ENCODE measurements at places on chromosomes 5 and 9.
A peak's percentile ranks its signal among the peaks of the same experiment; 100 is the strongest.

GRCh38 chr5:128645581-128645980 lies 107.5 kb upstream of the FBN2 start:
- no peak for DNase-seq

DNA sequence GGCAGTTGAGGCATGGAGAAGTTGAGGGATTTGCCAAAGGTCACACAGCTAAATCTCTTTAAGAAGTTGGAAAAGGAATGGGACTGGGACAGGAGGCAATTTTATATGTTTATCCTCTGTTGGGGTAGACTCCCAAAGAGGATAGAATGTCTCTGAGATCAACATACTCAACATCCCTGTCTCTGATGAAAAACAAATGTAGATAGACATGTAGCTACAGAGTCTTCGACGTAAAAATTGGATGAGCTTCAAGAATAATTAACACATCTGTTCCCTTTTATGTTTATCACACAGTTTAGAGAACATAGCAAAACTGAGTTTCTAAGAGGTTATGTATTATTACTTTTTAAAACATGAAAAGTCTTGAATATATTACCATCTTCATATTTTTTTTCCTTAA lies 204.6 kb upstream of the CD180 start:
- no peak for DNase-seq

DNA sequence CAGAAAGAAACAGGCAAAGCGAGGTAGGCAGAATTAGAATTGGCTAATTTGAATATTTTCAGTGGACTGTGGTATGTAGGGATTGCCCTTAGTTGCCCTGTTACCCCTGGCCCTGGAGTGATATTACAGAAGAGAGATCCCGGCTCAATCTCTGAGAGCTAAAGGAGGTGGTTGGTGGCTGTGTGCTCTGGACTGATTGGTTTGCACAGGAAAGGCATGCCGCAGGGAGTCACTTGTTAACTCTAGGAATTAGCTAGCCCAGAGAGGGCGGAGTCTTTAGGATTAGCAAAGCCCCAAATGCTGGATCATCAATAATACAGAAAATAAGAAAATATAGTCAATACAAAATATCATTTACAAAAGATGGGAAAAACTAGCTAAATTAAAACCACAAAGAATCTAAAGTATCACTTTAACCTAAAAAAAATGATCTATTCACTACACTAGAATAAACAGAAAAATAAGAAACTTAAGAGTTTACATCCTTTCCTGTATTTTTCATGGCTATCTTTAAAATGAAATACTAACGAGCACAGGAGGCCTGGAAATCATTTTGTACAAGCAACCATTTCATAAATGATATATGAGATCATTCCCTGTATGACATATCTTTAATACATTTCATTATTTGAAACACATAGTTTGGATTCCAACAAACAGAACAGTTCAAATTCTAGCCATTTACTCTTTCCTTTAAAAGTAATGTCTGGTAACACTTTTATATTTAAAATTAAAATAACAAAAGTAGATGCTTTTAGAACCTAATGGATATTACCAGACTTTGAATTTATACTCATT lies 71.1 kb downstream of the GNAQ start:
- no peak for DNase-seq

- no peak for DNase-seq
These were observed 44.8 kb upstream of the SNAPC3 start for GRCh38 chr9:15377625-15378540.

GRCh38 chr9:132114102-132114707 lies 34.5 kb upstream of the MED27 start:
- DNase-seq, result peak; percentile 45

- DNase-seq, result no peak
These were observed 148.5 kb upstream of the GRAMD2B start for GRCh38 chr5:126274763-126275125.

DNA sequence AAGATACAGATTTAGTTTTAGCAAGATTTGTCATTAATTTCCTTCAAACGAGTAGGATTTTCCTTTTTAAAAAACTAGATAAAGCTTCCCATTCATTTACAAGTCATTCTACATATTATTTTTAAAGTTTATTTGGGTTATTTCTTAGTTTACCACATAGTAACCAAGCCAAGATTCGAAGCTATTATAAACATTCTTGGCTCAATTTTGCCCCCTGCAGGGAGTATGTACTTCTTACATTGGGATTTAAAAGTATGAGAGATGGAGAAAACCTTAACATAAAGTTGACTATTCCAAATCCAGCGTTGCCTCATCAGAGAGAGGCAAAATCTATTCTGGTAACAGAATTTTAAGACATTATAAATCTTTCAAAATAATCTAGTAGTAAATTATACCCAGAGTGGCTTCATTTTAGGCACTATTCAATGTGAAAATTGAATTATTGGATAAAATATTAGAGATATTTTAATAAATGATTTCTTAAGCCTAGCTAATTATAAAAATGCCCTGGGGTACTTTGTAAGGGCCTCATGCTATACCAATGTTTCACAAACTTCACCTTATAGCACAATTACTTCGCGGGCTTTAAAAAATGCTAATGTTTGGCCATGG lies 39.1 kb downstream of the FBN2 start:
- DNase-seq, result peak; percentile 15

GRCh38 chr5:89281766-89282553 lies 399.0 kb upstream of the MEF2C start:
- DNase-seq, result no peak

- no peak for DNase-seq
These were observed 115.0 kb downstream of the PIK3R1 start for GRCh38 chr5:68330574-68330973.

DNA sequence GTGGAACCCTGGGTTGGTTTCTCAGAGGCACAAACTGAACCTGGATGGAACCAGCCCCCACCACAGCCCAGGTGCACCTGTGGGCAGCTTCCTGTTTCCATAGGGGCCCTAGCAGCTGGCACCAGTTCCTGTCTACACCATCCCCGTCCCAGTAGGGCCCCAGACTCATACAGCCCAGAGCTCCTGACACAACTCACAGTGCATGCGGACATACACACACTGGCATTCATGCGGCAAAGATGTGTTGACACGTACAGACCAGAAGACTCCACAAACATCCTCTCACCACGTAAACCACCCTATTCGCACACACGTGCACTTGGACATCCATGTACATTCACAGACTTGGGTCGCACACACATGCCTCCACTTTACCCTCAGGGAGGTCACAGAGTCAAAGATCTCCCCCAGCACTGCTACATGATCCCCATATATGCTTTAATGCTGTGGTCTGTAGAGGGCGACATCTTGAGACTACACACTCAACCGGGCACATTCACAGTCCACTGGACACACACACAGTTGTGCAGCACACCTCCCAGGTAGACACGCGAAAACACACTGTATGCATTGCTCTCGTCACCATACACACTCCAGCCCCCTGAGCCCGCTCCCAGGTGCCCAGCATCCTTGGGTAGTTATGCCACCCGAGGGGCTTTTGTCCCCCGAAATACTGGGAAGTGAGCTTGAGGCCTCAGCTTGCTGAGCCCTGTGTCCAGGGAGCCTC lies 22.4 kb downstream of the CXXC5 start:
- DNase-seq, result no peak

- DNase-seq, result peak; percentile 50
These were observed at the start of gene ARHGEF37 for GRCh38 chr5:149581192-149581861. ARHGEF37 (plus strand) TSS chr5:149581498; CDS start chr5:149597770, 16,272 bp downstream.

GRCh38 chr5:133298447-133298846 lies 246.6 kb downstream of the HSPA4 start:
- DNase-seq, result no peak

DNA sequence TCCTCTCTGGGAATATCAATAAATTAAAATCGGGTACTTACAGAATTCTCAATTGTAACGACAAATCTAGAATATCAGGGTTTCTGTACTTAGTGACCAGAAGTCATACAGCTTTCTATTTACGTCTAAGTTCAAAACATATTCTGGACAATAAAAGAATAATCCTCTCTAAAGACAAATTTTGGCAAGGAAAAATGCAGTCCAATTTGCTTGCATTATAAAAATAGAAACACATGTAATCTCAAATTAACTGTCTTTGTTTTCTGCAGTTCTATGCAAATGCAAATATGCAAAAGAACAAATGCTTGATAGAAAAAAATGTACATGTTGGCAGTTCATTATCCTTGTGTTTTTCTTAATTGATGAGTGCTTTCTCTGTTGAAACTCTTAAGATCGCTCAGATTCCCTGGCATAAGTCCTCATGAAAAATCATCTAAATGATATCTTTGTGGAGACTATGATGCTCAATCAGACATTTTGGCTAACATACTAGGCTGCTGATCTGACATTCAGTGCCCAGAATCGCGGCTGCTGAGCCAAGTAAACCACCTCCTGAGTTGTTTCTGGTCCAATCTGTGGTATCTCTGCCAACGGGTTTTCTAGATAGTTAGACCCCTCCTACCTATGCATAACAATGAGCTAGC lies 990.1 kb upstream of the C9orf72 start:
- DNase-seq, result no peak

GRCh38 chr9:112285056-112285455 lies 48.4 kb downstream of the PTBP3 start:
- DNase-seq, result no peak

GRCh38 chr9:123536455-123536868 lies 180.5 kb downstream of the CRB2 start:
- DNase-seq, result no peak

GRCh38 chr9:4491626-4491975 lies 1.3 kb downstream of the SLC1A1 start:
- no peak for DNase-seq

DNA sequence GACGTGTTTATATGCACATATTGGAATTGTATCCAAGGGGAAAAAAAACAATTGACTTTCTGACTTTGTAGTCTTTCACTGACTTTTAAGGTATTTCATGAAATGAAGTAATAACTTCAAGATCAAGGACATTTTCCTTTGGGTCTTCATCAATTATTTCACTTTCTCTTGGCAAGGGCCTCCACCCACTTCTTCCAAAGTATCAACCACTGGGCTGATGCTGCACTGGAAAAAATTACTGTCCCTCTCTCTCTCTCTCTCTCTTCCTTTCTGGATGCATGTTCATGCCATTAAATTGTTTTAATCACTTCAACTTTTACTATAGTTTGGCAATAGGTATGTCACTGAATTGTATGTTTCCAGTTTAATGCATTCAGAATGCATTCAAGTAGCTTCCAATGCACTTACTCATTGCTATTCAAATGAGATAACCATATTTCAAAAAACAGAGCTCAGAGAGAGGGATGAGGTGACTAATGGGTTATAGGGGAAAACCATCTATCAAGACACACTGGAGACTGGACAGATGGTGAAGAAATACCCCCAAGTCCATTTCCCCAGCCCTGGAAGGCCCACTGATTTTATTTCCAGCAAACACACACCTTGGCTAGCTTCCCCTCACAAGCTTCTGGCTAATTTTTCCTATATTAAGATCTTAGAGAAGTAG lies 585.3 kb downstream of the EBF1 start:
- DNase-seq, result no peak

- no peak for DNase-seq
These were observed at the start of gene IL13 for GRCh38 chr5:132657676-132658380. IL13 (plus strand) TSS chr5:132658173; CDS start chr5:132658187, 14 bp downstream.

DNA sequence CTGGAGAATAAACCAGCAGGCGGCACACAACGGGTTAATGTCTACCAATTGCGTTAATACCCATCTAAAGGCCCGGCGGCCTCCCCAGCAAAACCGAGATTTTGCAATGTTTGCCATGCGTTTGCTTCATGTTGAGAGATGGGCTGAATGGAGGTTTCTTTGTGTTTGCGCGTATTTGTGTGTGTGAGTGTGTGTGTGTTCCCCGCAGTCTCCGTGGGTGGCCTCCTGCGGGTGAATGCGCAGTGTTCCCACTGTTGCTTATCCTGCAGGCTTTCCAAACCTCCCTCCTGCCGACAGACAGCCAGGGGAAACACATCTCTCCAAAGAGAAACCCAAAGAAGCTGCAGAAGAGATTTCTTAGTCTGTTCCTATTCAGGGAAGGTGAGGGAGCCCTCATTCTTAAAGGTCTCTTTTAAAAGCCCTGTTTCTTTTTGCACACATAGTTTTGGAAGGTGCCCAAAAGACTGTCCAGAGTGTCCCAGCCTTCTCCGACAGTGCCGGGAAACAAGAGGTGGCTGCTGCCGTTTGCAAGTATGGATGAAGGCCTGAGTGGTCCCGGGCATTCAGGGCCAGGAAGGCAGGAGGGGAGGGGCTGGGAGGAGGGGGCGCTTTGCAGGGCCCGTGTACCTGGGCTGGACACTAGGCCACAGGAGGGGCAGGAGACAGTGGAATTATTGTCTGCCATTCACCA lies 103.8 kb upstream of the ERCC6L2 start:
- no peak for DNase-seq

GRCh38 chr5:134103397-134103796 lies 11.1 kb upstream of the TCF7 start:
- DNase-seq, result no peak

DNA sequence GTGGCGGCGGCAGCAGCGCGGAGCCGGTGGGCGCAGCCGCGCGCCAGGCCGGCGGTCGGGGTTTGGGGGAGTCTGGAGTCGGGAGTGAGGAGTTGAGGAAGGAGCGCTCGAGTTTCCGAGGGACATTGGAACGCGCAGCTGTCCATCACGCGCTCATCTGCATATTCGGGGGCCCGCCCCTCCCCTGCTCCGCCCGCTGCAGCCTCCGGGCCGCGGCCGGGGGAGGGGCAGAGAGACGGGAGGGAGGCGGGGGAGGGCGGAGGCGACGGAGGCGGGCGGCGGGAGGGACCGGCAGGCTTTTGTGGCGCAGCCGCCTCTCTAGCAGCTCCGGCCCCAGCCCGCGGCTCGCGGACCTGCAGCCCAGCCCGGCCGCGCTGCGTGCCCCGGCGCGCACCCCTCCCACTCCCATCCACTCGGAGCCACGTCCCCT lies at the start of gene IRX2:
Gene IRX2, minus strand, starts transcription at position 86 of the 430 bp plus-strand sequence. CDS start 264 bp downstream, outside the sequence.
- DNase-seq, result peak; percentile 32

DNA sequence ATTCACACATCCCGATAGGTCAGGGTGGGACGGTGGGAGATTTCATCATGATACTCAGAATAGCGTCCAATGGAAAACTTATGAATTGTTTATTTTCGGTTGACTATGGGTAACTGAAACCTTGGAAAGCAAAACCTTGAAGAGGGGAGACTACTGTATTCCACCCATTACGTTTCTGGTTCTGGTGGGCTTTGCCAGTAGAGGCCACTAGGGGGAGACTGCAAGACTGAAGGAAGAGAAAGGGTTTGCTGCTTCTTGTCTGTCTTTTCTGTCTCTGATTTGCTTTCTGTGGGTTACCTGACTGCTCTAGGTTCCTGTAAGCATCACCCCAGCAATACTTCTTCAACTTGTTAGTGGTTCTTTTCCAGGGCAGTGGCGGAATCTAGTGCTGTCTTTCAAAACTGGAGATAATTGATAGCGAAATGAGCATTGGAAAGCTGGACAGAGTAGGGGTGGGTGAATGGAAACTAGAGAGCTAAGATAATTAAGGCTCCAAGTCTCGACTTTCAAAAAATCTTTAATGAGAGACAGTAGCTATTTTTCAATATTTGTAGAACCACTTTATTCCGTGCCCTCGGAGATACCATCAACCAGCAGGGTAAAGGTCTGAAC lies 27.0 kb downstream of the GRIN3A start:
- no peak for DNase-seq

GRCh38 chr9:116350213-116350612 lies 196.6 kb downstream of the PAPPA start:
- DNase-seq, result no peak

- DNase-seq, result no peak
These were observed 466.8 kb upstream of the TLE4 start for GRCh38 chr9:79104951-79105350.

Measured in hematopoietic multipotent progenitor cell (in vitro differentiated cells).